AML-193 (cell line): ENCODE measurements at places on chromosomes 3 and 15.

DNA sequence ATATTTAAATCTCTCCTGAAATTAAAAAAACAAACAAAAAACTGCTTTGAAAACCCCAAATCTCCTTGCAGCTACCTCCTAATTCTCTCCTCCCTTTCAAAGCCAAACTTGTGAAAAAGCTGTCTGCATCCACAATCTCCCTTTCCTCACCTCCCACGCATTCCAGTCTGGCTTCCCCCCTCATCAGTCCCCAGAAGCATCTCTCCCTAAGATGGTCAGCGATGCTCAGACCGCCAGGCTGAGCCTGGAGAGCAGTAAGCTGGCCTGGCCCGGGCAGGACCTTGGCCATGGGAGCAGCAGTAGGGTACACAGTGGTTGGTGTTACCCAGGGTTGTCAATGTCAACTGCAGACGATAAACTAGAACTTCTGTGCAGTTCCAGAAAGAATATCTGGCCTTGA is 32.9 kb upstream of the BLM start:
- DNase-seq = no peak

GRCh38 chr15:95176794-95177577 is 945.6 kb downstream of the MCTP2 start:
- no peak for DNase-seq

DNA sequence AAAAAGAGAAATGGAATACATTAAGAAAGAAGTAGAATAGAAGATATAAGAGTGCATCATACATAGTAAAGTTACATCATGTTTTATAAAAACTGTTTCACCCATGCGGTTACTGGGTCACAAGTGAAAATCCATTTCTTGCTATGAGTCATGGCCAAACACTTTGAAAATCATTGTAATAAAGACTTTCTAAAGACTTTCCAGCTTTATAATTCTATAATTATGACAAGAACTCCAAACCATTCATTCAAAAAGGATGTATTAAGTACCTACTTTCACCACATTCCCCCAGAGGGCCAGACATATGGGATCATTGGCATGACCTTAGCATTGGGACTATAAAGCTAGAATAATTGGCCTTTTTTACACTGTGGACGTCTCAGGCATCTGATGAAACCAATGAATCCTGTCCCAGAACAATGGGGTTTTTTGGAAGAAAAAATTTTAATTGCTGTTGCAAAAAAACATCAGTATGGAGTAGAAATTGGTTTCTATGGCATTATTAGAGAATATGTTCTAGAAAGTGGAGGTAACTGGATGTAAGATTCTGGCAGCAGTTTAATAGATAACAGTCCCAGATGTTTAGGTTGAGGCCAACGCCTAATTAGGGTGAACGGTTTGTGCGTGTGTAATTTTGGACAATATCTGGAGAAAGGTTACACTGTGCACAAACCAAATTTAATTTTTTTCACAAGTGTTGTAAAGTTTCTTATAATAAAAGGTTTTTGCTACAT is 3.3 kb upstream of the SKIC8 start:
- no peak for DNase-seq

DNA sequence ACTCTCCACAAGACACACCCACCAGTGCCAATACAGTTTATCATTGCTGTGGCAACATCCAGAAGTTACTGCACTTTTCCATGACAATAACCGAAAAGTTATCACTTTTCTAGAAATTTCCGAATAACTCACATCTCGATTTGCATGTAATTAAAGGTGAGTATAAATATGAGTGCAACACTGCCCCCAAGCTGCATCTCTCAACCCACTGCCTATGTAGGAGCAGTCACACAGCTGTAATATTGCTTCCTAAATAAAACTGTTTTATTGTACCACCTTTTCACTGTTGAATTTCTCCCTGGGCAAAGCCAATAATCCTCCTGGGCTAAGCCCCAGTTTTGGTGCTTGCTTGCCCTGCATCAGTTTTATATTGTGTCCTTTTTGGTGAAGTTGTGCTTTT is 601.0 kb upstream of the EPHA6 start:
- no peak for DNase-seq

DNA sequence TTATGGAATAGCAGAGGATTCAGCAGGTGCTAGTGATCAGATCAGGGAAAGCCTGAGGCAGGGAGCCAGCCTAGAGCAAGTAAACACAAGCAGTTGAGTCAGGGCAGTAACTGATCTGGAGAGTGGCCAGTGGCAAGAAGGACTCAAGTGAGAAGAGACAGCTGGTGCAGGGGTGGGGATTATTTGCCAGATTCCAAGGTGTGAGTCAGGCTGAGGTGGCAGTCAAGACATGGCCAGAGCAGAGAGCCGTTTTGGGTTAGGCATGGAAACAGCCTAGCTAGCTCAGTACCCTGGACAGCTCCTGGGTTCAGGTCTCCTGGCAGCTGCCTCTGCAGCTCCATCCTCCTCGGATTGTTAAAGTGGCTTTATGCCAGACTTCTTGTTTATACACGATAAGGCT is 281.9 kb upstream of the ONECUT1 start:
- DNase-seq = no peak

GRCh38 chr3:13839726-13840340 is 40.0 kb downstream of the WNT7A start:
- DNase-seq = no peak

DNA sequence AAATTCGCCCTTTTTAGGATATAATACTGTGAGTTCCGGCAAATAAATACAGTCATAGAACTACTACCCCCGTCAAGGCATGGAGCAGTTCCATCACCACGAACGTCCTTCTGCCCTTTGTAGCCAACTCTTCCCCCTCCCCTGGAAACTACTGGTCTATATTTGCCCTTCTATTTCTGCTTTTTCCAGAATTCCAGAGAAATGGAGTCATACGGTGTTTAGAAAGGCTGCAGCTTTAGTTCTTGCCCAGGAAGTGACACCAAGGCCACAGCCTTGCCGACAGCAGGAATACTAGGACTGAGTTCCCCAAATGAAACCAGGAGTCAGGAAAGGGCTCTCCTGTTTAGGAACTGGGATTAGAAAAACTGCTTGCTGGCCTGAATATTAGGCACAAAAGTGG is 291.2 kb downstream of the FAM43A start:
- DNase-seq = no peak

GRCh38 chr3:57627976-57628375 is 30.8 kb upstream of the ARF4 start:
- no peak for DNase-seq

- no peak for DNase-seq
These were observed 611.4 kb upstream of the NAALADL2 start for GRCh38 chr3:174247687-174248152.

- no peak for DNase-seq
These were observed 18.0 kb downstream of the TMEM44 start for GRCh38 chr3:194615226-194615625.

DNA sequence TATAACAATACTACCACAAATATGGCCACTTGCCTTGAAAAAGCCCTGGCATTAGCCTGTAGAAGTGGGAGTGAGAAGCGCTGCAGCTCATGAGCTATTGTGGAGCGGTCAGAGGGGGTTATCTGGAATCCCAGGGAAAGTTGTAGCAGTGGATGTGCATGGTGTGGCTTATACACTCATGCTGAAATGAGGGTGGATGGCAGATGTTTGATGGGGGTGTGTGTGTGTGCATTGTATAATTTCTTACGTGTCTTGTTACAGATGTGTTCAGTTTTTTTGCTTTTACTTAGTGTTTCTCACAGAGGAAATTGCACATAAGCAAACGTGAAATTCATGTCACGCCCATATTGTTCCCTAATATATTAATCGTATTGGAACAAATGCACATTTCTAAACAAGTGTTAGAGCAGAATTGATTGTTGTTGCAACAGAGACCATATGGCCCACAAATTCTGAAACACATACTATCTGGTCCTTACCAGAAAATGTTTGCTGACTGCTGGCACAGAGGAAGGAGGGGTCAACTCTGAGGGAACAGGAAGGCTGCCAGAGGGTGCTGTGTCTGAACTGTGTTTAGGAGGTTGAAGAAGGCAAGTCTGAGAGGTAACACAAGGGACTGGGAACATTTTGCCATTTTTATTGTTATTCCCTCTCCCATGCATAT is 200.0 kb upstream of the CFAP20DC start:
- no peak for DNase-seq

- no peak for DNase-seq
These were observed 4.5 kb upstream of the MRPS22 start for GRCh38 chr3:139339219-139339906.

DNA sequence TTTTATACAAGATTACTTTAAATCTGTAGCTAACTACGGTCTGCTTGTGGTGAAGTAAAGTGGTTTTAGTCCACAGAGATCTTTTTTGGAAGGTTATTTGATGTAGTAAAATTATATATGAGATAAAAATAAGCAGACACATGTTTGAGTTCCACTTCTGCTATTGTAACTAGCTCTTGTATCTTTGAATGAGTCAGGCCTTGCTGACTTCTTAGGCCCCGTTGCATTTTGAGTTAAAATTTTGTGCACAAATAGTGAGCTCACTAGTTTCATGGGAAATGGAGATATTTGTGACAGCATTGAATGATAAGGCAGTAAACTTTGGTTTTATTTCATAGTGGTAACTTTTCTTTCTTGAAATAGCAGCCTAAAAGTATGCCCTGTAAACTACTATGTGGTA is 42.6 kb downstream of the ARIH1 start:
- DNase-seq = no peak

- DNase-seq = no peak
These were observed 179.0 kb upstream of the PFN2 start for GRCh38 chr3:150149651-150150051.

GRCh38 chr15:64618540-64618939 is 156.8 kb downstream of the RBPMS2 start:
- DNase-seq = no peak

DNA sequence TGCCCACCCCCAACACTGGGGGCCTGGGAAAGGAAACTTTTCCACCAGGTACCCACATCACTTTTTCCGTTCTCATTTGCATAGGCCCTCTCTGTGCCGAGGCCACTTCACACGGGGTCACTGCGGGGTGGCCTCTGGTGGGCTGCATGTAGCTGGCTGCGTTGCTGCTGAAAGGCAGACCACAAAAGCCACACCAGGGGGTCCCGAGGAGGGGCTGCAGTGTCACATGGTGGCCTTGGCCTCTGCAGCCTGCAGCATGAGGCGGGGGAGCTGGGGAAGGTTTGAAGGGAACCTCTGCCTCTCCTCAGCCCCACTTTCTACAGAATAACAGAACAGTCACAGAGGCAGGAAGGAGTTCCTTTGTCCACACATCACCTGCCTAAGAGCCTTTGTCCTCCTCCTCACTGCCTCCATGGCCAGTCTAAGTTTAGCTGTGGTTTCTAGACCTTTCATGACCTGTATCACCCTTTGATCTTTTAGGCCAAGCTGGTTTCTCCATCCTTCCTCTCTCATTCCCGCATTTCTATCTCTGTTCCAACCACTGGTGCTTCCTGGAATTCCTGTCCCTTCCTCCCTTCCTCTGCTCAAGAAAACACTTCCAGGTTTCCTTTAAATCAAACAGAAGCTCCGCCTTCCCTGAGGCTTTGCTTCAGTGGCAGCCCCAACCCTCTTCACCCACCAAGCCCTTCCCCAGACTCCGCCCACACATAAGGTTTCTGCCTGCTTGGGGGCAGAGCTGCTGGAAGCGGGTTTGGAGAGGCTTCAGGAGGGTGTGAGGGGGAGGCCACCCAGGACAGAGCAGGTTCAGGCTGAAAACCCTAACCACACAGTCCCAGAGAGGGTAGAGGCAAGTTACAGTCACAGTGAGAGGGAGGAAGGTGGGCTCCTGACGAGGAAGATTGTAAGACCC is 150.7 kb upstream of the TLE3 start:
- no peak for DNase-seq

DNA sequence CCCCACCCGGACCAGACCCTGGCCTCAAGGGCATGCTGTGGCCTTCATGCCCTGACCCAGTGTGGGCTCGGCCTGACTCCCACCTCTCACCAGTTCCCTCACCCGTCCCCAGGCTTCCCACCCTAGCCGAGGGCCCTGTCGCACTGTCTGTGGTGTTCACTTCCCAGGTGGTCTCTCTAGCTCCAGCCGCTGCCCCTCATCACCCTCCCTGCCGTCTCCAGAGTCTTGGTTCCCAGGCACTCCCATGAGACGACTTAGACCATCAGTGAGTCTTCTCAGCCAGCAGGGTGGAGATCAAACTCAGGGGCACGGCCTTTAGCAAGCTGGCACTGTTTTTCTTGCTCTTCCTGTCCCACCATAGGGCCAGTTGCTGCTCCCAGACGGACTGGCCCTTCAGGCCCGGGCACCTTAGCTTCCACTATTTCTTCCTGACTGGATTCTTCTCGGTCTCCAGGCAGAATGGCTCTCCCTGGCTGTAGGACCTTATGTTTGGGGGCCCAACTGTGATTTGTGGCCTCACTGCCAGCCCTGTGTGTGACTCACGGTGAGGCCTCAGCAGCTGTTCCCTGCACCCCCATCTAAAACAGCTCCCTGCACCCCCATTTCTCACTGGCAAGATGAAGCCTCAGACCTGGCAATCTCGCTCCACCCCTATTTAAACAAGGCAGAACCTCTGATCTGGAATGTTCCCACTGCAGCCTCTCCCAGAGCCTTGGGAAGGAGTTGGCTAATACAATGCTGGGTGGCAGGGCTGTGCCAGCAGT is 9.4 kb upstream of the PCSK6 start:
- no peak for DNase-seq

- no peak for DNase-seq
These were observed 24.8 kb upstream of the RIOX2 start for GRCh38 chr3:97996988-97997387.

DNA sequence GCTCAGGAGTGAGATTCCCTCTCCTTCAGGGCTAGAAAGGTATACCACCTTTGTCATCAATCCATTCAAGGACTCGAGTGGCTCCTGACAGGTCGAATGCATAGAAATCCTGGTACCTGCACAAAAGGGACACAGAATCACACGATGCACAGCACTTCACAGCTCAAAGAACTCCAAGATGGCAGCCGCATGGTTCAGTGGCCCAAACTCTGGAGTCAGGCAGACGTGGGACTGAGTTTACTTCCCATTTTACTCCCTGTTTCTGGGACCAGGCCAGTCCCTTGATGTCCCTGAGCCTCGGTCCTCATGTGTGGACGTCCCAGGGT is 536 bp downstream of the WDR73 start:
- peak; percentile 41 for DNase-seq

- DNase-seq = no peak
These were observed 3.2 kb downstream of the SEMA6D start for GRCh38 chr15:47720555-47720954.

DNA sequence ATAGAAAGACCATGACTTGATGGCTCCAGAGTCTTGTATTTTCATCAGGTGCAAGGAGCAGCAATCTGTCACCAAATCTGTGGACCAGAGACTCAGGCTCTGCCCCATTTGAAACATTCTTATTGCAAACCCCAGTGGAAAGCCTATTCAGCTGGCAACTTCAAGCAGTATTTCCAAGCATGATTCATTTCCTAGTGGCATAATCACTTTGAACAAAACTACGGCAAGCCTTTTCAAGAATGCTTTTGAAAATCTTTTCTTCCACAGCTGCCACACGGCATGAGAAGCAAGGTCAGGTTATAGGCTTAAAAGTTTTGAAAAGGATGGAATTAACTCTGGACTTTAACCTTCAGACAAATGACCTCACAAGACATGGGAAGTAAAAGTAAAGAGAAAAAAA is 122.0 kb upstream of the BFSP2 start:
- DNase-seq = no peak

DNA sequence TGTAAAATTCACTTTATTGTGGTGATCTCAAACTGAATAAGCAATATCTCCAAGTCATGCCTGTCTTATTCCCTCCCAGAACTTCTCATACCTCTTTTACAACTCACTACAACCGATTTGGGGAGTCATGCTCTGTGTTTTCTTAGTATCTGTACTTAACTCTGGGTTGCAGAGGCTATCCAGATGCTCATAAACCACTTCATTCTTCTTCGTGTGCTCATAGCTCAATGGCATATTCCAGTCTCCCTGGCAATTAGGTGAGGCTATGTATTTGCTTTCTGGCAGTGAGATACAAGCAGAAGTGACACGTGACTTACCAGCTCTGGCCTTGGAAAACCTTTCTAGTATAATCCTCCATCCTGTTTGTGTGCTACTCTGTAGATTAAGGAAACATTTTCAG is 360.9 kb downstream of the ZNF385D start:
- no peak for DNase-seq
